Esophagus muscularis mucosa (tissue), 4 donors: ENCODE measurements at places on chromosomes 2 and 18. TPM values are rescaled to one million over a fixed set of nuclear protein-coding genes. Genes with fewer than 3 reads are reported as not detected.
A peak's percentile ranks its signal among the peaks of the same experiment; 100 is the strongest.

The ATP6V1C2 gene
- total RNA-seq, result not detected

DNA sequence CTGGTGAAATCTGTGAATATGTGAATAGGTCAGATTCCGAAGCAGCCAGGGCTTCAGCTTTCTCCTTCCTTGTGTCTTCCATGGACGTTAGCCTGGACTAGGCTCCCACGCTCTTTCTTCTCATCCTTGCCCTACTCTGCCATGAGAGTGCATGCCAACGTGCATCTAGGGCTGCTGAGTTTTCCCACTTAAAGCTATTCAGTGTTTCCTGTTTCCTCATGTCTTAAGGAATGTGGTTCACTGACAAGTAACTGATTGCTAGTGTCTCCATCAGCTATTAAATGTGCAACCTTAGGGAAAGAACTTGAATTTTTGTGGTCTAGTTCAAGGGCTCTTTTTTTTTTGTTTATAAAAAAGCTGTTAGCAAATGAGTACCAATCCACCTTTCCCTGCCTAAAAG lies 642.3 kb upstream of the LINC00305 start:
- no peaks in the 10 kb centered on the region for H3K4me1 ChIP-seq
- H3K36me3 ChIP-seq, result no peaks in the 10 kb centered on the region
- no peak overlapping the region for H3K27ac ChIP-seq
- no peak overlapping the region for H3K4me3 ChIP-seq
- DNase-seq, result no peak

DNA sequence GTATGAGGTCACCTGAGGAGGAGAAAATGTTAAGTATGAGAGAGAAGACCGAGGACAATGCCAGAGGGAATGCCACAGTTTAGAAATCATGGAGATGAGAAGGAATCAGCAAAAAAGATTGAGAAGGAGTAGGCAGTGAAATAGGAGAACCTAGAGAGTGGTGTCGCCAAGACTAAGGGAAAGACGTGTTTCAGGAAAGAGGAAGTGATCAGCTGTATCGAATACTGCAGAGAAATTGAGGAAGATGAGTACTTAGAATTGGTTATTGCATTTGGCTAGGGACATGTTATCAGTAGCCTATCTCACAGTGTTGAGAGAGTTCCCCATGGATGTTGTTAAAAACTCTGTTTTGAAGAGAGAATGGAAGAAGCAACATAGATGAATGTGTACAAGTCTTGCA lies 112.3 kb downstream of the GALNT1 start:
- no peaks in the 10 kb centered on the region for H3K27me3 ChIP-seq
- H3K36me3 ChIP-seq, result peaks cover 36% of the 10 kb centered on the region
- no peak overlapping the region for H3K27ac ChIP-seq
- no peak for DNase-seq

- H3K36me3 ChIP-seq, result no peaks in the 10 kb centered on the region
- DNase-seq, result no peak
- H3K4me3 ChIP-seq, result no peak overlapping the region
- peaks cover 10% of the 10 kb centered on the region for H3K4me1 ChIP-seq
- H3K27ac ChIP-seq, result no peak overlapping the region
These were observed 520.1 kb downstream of the PIK3C3 start for GRCh38 chr18:42475157-42475556.

DNA sequence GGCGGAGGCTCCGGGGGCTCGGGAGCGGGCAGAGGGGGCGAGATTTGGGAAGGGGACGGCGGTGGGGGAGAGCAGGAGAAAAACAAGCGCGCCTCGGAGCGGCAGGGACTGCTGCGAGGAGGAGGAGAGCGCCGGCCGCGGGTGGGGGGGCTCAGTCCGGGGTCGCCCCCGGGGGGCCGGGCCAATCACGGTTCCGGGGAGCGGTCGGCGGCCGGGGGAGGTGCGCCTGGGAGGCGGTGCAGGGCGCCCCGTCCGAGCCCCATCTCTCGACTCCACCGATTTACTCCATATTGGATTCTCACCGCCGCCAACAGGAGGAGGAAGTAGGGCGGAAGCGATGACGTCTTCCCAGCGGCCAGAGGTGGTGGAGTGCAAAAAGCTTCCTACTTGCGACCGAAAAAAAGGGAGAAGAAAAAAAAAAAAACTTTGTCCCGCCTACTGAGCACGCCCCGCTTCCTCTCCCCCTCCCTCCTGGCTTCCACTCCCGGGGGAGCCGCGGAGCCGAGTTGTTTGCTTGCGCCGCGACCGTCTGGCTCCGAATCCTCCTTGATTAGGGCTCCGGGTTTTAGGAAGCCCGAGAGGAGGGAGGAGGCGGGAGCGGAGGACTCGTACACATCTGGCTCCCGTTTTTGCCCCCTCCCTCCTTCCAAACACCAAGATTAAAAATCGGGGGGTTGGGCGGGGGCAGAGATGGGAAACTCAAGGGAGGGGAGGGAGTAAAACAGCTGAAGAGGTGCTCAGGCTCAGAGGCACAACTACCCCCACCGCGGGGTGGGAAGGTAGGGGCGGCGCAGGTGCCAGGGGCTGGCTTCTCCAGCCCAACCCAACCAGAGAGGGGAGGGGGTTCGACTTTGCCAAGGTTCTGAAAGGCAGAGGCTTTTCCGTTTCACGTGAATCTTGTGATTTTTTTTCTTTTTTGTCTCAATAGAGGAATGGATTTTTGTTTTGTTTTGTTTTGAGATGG lies at the start of gene SPRED2:
TSS of gene SPRED2 (minus strand) at position 373 of the 964 bp plus-strand sequence. CDS start 612 bp downstream, outside the sequence.
- peaks cover 44% of the 10 kb centered on the region for H3K4me1 ChIP-seq
- peak; percentile 98 for DNase-seq
- H3K27ac ChIP-seq, result peak within 1 kb of the TSS; percentile 93
- peak within 1 kb of the TSS; percentile 93 for H3K4me3 ChIP-seq

The NXPH2 gene
- not detected for total RNA-seq

The MPP4 gene
- total RNA-seq, result not detected

- no peak for DNase-seq
- no peaks in the 10 kb centered on the region for H3K36me3 ChIP-seq
- H3K4me3 ChIP-seq, result no peak overlapping the region
- H3K27me3 ChIP-seq, result no peaks in the 10 kb centered on the region
These were observed 382.5 kb downstream of the ERBB4 start for GRCh38 chr2:212156088-212156487.

DNA sequence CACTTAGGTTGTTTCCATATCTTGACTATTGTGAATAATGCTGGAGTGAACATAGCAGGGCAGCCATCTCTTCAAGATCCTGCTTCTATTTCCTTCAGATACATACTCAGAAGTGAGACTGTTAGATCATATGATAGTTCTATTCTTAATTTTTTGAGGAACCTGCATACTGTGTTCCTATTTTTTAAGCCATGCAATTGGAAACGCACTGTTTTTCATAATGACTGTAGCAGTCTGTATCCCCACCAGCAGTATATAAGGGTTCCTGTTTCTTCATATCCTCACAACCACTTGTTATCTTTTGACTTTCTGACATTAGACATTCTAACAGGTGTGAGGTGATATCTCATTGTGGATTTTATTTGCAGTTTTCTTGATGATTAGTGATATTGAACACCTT lies 15.5 kb downstream of the NEURL3 start:
- no peak overlapping the region for H3K4me3 ChIP-seq
- peaks cover 14% of the 10 kb centered on the region for H3K4me1 ChIP-seq
- DNase-seq, result no peak
- no peak overlapping the region for H3K27ac ChIP-seq

GRCh38 chr2:38605298-38605830 lies 2.6 kb upstream of the HNRNPLL start:
- DNase-seq, result no peak
- no peaks in the 10 kb centered on the region for H3K27me3 ChIP-seq
- H3K4me3 ChIP-seq, result no peak overlapping the region
- H3K36me3 ChIP-seq, result no peaks in the 10 kb centered on the region

DNA sequence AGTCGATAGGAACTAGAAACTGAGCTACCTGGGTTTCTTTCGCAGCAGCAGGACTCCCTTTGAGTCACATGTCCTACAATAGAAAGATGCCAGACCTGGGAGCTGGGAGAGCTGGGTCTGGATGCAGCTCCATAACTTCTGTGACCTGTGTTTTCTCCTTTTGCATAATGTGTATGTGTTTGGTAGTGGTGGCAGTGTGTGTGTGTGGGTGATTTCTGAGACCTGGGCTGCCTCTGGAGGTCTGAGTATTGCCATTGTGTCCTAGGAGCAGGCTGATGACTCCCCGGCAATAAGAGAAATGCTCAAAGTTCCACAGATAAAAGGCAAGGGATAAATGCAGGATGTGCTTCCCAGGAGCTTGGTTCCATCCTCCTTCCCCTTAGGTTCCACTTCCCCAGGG lies 6.4 kb downstream of the WNT10A start:
- no peak overlapping the region for H3K27ac ChIP-seq
- H3K27me3 ChIP-seq, result no peaks in the 10 kb centered on the region
- no peaks in the 10 kb centered on the region for H3K36me3 ChIP-seq

The HOXD12 gene
- not detected for total RNA-seq

DNA sequence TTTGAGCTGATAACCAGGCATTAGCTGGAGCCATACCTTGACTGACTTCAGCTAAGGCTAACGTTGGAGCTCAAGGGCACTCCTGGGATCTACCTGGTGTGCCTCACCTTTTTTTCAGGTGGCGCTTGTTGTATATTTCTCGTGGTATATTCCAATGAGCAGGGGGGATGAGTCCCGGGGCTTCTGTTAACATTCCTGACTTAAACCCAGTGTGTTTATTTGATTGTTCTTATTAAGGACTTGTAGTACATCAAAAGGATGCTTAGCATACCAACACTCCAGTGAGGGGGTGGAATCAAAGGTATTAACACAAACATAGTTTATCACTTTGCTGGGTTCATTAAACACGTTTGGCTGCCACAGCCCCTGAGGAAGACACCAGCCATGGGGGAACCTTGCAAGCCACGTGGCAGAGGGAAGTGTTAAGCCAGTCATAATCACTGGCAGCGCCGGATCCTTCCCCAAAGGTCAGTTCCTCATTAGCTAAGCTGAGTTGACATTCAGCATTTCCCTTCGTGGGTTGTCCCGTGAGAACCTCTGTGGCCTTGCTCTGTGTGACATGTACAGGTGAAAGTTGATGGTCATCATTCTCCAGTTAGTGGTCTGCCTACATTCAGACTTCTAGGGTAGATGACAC lies 119.5 kb upstream of the MCFD2 start:
- peaks cover 100% of the 10 kb centered on the region for H3K4me1 ChIP-seq
- no peak for DNase-seq
- peak overlapping the region; percentile 93 for H3K27ac ChIP-seq
- H3K4me3 ChIP-seq, result no peak overlapping the region
- H3K27me3 ChIP-seq, result no peaks in the 10 kb centered on the region
- no peaks in the 10 kb centered on the region for H3K36me3 ChIP-seq

DNA sequence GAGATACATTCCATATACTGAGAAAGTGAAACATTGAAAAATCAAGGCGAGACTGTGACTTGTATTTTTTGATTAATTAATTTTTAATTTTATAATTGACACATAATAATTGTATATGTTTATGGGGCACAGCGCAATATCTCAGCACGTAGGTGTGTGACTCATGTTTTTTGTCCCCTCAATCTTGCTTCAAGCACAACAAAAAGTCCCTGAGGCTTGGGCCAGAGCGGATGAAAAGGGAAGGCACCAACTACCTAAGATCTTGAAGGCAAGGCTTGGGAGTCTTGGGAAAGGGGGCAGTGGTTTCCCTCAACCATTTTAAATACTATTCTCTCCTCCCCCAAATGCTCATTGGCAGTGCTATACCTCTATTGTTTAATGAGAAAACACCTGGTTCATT lies 9.9 kb downstream of the SGPP2 start:
- H3K4me1 ChIP-seq, result no peaks in the 10 kb centered on the region
- H3K36me3 ChIP-seq, result no peaks in the 10 kb centered on the region
- H3K4me3 ChIP-seq, result no peak overlapping the region
- DNase-seq, result peak; percentile 87
- H3K27me3 ChIP-seq, result no peaks in the 10 kb centered on the region
- no peak overlapping the region for H3K27ac ChIP-seq

DNA sequence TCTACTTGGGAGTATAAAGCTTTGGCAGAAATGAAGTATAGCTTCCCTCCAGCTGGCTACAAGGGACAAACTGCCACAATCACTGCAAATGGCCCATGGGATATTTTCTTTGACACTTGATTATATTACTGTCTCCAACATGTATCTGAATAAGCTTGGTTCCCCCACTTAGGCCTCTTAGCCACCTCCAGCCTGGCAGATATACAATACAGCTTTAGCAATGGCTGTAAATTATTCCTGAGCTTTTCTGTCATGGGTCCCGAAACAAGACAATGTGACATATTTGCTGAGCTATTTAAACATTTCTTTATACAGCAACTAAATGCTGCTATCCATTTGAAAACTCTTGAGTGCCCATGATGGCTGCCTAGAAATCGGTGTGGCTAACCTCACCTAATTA lies 406.2 kb downstream of the SUCLG1 start:
- no peaks in the 10 kb centered on the region for H3K27me3 ChIP-seq
- no peaks in the 10 kb centered on the region for H3K4me1 ChIP-seq
- no peaks in the 10 kb centered on the region for H3K36me3 ChIP-seq
- H3K27ac ChIP-seq, result no peak overlapping the region
- no peak for DNase-seq
- no peak overlapping the region for H3K4me3 ChIP-seq

DNA sequence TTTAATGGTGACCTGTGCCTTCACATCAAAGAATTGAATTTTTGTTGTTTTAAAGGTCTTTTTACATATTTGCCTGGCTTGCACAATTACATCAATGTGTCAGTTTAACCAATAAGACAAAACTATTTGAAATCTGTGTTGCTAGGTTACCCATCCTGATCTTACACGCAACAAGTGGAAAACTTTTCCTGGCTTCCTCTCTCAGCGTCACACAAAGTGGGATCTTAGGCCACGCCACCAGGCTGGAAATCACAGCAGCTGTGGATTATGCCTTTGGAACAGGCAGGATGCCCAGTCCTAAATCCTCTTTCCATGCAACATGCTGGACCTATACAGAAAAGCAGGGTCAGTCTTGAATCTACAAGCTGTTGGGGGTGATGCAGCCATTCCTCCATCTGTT lies 298.2 kb upstream of the HNRNPA3 start:
- no peaks in the 10 kb centered on the region for H3K4me1 ChIP-seq
- no peak overlapping the region for H3K27ac ChIP-seq
- H3K4me3 ChIP-seq, result no peak overlapping the region
- DNase-seq, result no peak

DNA sequence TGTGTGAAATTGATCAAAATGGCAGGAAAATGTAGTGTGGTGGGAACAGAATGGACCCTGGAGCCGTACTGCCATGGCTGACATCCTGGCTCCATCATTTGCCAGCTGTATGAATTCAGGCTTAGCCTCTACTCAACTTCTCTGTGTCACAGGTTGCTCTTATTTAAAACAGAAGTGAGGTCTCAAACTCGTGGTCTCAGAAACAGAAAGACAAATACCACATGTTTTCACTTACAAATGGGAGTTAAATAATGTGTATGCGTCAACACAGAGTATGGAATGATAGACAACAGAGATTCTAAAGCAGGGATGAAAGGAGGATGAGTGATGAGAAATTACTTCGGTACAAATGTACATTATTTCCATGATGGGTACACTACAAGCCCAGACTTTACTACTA lies 227.4 kb downstream of the DCC start:
- no peaks in the 10 kb centered on the region for H3K27me3 ChIP-seq
- H3K4me3 ChIP-seq, result no peak overlapping the region
- H3K27ac ChIP-seq, result no peak overlapping the region
- H3K36me3 ChIP-seq, result no peaks in the 10 kb centered on the region
- no peaks in the 10 kb centered on the region for H3K4me1 ChIP-seq

The GLI2 gene
- total RNA-seq, result 25.3 TPM

- H3K4me3 ChIP-seq, result peak within 1 kb of the TSS; percentile 39
- DNase-seq, result no peak
- peaks cover 42% of the 10 kb centered on the region for H3K4me1 ChIP-seq
- no peaks in the 10 kb centered on the region for H3K36me3 ChIP-seq
- H3K27me3 ChIP-seq, result no peaks in the 10 kb centered on the region
- peak within 1 kb of the TSS; percentile 59 for H3K27ac ChIP-seq
These were observed at the start of gene PLCD4 for GRCh38 chr2:218607436-218608115. TSS of gene PLCD4 (plus strand) at chr2:218607899. CDS start at chr2:218615740, 7,841 bp downstream.

- H3K27me3 ChIP-seq, result peaks cover 47% of the 10 kb centered on the region
- H3K27ac ChIP-seq, result no peak overlapping the region
- H3K4me1 ChIP-seq, result peaks cover 46% of the 10 kb centered on the region
- DNase-seq, result peak; percentile 91
- no peaks in the 10 kb centered on the region for H3K36me3 ChIP-seq
These were observed 3.1 kb upstream of the SP5 start for GRCh38 chr2:170711774-170712652.
